ENCODE measurements at places on chromosomes 3 and 15.

- no peak for DNase-seq
Observed at GRCh38 chr3:54188176-54188791, 65.9 kb downstream of the CACNA2D3 start.

DNA sequence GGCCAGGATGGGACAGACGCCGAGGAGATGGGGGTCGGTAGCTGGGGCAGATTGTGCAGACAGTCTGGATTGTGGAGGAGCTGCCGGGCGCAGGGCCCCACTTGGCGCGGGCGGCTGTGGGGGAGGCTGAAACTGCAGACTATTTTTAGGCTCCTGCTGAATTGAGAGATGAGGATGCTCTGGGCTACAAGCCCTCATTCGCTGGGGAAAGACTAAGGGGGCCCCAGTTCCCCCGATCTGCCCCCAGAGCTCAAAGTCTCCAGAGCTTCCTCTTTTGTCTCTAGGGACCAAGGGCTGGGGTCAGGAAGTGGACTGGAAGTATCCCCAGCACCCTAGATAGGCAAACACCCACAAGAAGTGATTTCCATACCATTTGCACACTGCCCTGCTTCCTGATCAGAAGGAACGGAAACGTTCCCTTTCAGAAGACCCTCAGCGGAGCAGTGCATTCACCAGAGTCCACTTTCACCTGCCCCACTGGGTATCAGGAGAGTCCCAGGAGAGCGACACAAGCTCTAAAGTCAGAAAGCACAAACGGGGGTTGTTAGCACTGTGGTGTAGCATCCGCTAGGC, 29.7 kb downstream of the SEMA7A start:
- DNase-seq: no peak

DNA sequence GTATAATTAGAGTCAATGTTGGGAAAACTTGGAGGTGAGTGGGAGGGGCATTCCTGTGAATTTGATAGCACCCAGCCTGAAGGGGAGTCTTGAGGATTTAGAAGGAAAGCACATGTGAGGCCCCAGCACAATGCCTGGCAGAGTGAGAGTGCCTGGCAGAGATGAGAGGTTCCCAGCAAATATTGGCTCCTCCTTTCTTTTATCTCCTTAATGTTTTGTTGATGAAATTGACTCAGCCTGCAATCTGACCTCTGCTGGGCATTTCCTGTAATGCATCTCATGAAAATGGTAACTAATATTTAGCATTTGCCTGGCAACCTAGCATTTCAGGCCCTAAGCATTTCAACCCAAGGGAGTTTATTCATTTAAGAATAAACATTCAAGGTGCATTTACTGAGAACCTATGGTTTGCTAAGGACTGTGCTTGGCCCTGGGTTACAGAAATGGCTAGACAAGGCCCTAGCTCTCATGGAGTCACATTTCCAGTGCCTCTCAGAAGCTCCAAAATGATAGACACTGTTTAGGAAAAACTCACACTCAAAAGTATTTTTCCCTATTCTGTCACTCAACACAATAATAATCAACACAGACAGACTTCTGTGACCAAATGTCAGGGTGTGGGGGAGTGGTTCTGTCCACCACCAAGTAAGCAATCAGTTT, 19.0 kb downstream of the PDHB start:
- peak; percentile 7 for DNase-seq

GRCh38 chr3:46456118-46456517, 8.6 kb downstream of the LTF start:
- no peak for DNase-seq

DNA sequence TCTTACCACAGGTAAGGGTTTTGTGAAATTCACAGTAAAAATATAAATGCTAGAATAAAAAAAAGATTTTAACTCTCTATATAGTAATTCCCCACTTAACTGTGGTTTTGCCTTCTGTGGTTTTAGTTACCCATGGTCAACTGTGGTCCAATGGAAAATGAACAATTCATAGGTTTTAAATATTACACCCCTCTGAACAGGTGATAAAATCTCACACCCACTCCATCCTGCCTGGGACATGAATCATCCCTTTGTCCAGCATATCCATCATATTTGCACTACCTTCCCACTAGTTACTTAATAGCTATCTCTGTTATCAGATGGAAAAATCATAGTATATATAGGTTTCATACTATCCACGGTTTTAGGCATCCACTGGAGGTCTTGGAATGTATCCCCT, 49.2 kb downstream of the HDGFL3 start:
- no peak for DNase-seq

GRCh38 chr15:73704869-73705645, 20.9 kb downstream of the CD276 start:
- DNase-seq: peak; percentile 70

DNA sequence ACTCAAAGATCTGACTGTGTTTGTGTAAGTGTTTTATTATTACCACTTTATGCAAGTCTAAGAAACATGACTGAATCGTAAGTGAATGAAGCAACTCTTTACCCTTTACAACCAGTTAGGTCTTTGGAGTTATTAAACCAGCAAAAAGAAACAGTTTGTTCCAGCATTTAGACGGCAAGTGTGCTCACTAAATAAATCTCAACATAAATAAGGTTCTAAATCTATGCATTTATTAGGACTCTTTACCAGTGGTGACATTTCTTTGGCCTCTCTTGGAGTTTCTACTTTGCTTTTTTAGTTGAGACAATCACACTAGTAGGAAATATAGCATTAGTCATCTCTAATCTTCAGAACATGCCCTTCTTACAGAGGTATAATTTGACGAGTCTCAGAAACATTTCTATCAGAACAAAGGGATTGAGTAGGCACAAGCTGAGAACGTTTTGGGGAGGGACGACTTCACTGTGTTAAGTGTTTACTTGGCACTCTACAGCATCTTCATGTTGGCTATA, 739.9 kb upstream of the NR2F2 start:
- DNase-seq: no peak

DNA sequence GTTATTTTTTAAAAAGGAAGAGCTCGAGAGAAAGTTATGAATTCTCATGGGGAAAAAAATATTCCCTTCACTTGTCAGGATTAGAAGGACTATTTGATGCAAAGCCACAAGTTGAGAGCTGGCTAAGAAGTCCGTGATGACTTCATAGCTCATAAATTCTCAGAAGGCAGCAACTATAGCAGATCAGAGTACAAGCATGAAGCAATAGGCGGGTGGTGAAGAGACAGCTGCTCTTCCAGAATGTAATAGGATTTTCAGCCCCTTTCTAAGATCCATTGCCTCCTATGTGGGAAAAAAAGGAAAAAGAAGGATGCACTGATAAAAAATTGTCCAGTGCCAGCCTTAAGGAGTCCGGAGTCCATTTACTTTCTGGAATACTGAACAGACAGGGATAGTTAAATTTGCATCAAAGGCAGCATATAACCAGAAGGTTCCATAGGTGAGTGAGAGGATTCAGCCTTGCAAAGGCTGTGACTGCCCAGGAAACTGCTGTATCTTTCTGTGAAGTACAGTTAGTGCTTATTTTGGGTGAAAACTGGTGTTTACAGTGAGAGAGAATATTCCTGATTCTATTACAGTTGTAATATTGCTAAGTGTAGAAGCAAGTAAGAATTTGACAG, 929.5 kb upstream of the ALCAM start:
- DNase-seq: no peak

DNA sequence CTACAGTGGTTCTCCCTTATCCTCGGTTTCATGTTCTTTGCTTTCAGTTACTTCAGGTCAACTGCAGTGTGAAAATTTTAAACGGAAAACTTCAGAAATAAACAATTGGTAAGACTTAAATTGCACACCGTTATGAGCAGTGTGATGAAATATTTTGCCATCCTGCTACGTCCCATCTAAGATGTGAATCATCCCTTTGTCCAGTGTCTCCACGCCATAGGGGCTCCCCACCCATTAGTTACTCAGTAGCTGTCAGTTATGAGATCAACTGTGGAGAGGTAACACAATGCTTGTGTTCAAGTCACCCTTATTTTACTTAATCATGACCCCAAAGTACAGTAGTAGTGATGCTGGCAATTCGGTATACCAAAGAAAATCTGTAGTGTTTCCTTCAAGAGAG, 47.4 kb downstream of the TJP1 start:
- no peak for DNase-seq

GRCh38 chr15:63050731-63051155, 8.2 kb downstream of the TPM1 start:
- no peak for DNase-seq

GRCh38 chr15:84685304-84685703, 27.3 kb upstream of the NMB start:
- DNase-seq: no peak

DNA sequence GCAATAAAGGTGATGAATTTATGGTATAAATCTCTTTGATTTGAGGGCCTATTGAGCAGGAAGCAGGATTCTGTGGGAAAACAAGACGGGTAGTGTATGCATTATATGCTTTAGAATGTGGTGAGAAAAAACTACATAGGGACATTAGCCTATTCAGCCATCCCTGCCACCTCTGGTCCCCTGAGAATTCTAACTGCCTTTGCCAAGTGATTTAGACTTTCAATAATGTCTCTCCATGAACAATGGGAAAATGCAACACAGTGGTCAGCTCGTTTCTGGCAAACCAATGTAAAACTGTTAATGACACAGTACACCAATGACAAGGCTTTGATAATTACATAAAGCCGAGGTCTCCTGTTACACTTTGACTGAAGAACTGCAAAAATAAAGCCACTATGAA, 314.7 kb upstream of the CNTN4 start:
- no peak for DNase-seq

GRCh38 chr15:69536726-69537512, 84.3 kb downstream of the RPLP1 start:
- DNase-seq: no peak

DNA sequence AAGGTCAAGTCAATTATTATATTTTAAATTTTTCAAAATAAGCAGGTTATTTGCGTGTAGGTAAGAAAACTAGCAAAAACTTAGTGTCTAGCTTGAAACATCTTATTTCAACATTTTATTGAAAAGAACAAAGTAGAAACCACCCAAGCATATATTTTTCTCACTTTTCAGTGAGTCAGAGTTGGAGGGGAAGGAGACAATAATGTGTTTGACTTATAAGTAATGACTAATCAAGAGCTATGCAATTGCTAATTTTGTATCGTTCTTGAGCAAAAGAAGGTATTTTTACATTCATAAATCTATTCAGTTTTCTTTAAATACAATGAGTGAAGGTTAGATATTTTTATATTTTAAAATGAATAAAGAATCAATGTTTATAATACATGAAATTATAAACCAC, 54.4 kb upstream of the P2RY1 start:
- no peak for DNase-seq

- DNase-seq: no peak
Observed at GRCh38 chr15:79315623-79316328, 4.9 kb downstream of the TMED3 start.

GRCh38 chr3:87336761-87337160, 60.4 kb upstream of the POU1F1 start:
- no peak for DNase-seq

GRCh38 chr3:165669967-165670366, 167.3 kb downstream of the BCHE start:
- DNase-seq: no peak

GRCh38 chr3:24937780-24938179, 443.1 kb upstream of the THRB start:
- DNase-seq: no peak

GRCh38 chr15:40439960-40440742, 602 bp upstream of the BAHD1 start:
- no peak for DNase-seq
